Activated CD4-positive, alpha-beta T cell treated with anti-CD3 and anti-CD28 coated beads for 48 hours (primary cell): ENCODE measurements at places on chromosomes 12 and 14.

- DNase-seq: no peak
Observed at GRCh38 chr12:49949866-49950265, 671 bp upstream of the AQP2 start.

- no peak for DNase-seq
Observed at GRCh38 chr12:57152639-57153038, 5.2 kb upstream of the LRP1-AS start.

GRCh38 chr14:32202491-32202997 lies 525 bp downstream of the RNU6-8 start:
- no peak for DNase-seq

- no peak for DNase-seq
Observed at GRCh38 chr12:1680804-1681492, 9.9 kb upstream of the ADIPOR2 start.

- DNase-seq: no peak
Observed at GRCh38 chr12:114993165-114993564, 309.2 kb upstream of the TBX3 start.

- DNase-seq: no peak
Observed at GRCh38 chr12:87227162-87227561, 802.0 kb downstream of the C12orf50 start.

DNA sequence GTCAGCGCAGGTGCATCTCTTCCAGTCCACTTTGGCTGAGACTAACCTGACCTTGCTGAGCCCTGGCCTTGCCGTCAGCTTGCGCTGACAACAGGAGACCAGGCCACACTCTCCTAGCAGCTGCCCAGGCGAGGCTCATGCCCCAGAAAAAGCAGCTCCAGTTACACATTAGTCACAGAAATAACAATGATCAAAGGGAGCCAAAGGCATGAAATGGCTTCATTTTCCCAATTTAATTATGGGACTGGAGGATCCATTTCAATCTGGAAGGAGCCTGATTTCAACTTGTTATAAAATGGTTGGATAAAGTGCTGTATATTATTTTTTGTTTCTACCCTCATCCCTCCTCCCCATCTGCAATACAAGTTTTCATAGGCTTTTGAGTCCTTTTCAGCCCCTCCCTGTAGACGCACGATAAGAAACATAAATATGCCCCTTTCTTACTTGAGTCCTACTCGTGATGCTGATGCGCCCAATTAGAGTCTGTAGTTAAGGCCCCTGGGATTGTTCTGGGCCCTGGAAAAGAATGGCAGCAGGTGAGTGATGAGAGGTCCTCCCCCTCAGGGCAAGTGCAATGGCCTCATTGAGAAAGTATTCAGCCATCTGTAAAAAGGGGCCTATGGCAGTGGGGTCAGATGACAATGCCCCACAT lies 376.0 kb downstream of the C12orf75 start:
- DNase-seq: no peak

DNA sequence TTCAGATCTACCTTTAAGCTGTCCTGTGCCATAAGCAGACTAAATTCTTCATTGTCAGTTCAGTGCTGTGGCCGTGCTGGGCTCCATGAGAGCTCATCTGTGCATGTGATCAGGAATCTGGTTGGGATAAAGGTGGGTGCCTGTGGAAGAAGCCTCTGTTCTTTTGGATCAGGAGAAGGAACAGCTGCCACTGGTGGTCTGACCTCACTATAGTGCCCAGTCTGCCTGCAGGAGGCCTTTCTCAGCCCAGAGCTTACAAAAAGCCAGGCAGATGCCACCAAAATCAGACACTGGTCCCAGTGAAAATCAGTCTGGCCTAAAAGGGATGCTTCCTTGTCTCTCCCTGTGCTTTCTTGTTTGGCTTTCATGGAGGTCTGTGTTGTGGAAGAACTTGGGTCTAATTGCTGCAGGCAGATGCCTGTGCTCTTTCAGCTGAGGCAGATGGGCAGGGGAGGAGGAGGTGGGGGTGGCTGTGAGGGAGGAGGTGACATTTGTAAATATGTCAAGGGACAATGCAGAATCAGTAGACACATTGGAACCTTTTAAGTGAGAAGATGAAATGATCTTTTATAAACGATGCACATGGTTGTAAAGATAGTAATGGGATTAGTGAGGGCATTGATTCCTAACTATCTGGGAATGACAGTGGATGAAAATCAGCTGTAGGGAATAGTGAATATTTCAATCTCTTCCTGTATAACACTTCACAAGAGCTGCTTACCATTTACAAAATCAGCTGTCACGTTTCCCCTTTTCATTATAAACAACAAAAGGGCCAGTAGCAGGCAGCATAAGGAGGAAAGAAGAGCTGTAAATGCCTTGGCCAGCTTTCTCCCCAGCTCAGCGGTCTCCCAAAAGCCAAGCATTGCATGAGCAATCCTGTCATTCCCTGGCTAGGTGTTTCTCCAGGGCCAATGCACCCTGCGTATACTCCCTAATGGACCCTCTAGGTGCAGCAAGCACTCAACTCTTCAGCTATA lies 44.6 kb downstream of the CACNA2D4 start:
- no peak for DNase-seq

DNA sequence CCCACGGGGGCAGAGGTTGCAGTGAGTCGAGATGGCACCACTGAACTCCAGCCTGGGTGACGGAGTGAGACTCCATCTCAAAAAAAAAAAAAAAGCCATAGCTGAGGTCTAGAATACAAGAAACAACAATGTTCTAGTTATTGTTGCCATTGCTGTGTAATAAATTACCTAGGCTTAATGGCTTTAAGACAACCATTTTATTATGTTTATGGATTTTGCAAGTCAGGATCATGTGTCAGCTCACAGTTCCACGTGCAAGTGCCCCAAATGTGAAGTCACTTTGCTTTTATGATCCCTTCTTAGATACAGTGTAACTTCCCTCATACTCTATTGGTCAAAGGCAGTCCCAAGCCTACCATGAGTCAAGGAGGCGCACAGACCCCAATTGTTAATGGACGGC lies 49.5 kb upstream of the RIC8B start:
- no peak for DNase-seq

DNA sequence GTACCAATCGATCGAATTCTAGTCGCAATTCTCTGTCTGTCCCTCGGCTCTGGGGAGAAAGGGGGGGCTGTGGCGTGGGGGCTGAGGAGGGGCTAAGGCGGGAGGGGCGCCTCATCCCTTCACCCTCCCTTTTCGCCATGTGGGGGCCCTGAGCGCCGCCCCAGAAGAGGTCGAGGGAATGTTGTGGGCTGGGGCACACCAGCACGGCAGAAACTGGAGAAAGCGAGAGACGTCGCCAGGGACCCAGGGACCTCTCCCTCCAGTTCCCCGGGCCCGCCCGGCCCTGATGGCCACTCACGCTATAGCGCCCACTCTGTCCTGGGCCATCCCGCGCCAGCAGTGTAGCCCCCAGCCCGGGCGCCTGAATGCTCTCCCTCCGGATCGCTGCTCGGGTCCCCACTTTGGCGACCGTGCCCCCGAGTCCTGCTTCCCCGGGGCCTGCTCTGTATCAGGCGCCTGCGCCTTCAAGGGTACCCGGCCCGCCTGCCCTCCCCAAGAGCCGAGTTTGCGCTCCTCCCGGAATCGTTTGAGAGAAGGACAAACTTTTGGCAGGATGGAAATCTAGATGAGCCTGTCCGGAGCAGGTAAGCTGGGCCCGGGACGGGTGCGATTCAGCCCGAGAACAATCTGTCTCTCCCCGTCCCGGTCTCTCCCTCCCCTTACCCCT lies 62.6 kb downstream of the SMUG1 start:
- no peak for DNase-seq

DNA sequence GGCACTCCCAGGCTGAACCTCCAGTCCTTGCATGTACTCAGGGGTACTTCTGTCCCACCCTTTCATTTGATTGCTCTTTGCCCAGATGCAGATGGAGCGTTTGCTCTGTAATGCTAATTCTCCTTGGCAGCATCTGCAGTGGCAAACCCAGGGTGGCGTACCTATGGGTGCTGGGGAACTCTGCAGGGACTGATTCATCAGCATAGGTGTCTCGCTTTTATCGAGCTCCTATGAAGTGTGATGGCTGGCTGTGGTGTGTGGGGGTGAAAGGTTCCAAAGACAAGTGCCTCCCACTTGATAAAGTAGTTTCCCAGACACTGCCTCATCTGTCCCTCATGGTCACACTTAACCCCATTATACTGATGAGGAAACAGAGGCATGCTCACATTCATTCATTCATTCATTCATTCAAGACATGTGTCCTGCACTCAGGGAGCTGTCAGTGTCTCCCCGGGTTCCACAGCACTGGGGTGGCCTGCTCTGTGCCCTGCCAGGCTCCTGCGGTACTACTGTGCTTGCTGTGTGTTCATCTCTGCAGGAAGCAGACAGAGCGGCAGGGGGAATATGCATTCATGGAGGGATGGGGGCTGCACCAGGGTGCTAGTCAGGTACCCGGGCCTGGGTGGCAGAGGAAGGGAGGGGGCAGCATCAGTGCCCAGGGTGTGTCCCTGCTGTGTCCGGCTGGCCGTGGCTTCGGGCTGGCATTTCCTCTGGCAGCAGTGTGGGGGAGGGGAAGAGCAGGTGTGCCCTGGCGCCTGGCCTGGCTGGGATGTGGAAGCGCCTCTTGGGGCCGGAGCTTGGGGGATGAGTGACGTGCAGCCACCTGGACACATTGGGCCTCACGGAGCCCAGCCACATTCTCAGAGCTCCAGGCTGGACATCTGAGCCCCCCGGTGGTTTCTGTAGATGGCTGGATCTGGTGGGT lies 110.9 kb downstream of the TSPAN9 start:
- DNase-seq: no peak

GRCh38 chr14:33962016-33962415 lies 11.1 kb upstream of the EGLN3 start:
- no peak for DNase-seq

GRCh38 chr12:6370994-6371754 lies 4.2 kb downstream of the SCNN1A start:
- no peak for DNase-seq

DNA sequence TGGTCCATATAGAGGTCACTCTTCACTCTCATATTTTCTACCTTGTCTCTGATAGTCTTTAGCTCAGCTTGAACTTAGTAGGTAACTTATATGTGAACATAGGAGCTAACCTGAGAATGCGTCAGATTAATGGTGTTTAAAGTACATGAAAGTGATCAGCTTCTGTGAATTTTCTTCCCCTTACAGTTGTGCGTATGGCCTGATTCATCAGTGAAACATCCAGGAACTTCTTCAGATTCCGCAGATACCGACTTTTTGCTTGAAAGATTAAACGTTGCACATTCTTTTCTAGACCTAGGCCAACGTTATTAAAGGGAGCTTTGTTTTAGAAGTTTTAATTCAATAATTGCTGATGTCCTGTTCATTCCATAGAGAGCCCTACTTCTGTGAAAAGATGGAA lies 1945.1 kb upstream of the SEL1L start:
- no peak for DNase-seq

- DNase-seq: no peak
Observed at GRCh38 chr14:77524536-77524935, 25.9 kb upstream of the ISM2 start.

DNA sequence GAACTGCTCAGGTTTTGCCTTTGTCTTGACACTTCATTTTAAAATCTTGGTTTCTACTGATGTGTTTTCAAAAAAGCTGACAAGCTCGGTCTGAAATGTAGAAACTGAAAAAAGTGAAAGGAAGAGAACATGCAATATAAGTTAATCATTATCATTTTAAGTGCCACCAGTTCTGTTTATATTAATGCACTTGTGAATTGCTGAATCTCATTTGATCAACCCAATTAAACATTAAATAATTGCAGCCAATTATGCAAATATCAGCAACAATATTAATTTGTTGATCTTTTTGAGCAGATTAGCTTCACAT lies 133.8 kb downstream of the BCAT1 start:
- no peak for DNase-seq

GRCh38 chr12:131021154-131021541 lies 67.4 kb downstream of the ADGRD1 start:
- DNase-seq: no peak

DNA sequence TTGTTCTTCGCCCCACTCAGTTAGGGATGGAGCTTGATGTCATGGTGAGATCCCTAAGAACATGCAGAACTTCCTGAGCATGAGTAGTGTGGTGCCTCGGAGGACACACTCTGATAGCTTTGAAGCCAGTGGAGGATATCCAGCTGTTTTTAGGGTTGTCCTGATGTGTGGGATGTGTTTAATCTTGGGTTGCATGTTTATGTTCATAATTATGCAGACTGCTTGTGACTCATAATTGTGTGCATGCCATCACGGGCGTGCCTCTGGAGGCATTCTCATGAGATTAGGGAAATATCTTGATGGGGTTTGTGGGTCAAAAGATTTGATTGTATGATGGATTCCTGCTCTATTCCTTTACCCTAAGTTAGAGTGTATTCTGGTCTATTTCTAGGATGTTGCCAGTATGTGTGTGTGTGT lies 267.4 kb upstream of the PELI2 start:
- DNase-seq: no peak

GRCh38 chr12:6181583-6182278 lies 18.5 kb upstream of the CD9 start:
- DNase-seq: no peak

GRCh38 chr14:104580961-104581360 lies 1.4 kb downstream of the C14orf180 start:
- no peak for DNase-seq

- DNase-seq: no peak
Observed at GRCh38 chr12:104994336-104994735, 8.2 kb downstream of the NOPCHAP1 start.

- no peak for DNase-seq
Observed at GRCh38 chr14:104894331-104895206, 29.5 kb downstream of the CEP170B start.

DNA sequence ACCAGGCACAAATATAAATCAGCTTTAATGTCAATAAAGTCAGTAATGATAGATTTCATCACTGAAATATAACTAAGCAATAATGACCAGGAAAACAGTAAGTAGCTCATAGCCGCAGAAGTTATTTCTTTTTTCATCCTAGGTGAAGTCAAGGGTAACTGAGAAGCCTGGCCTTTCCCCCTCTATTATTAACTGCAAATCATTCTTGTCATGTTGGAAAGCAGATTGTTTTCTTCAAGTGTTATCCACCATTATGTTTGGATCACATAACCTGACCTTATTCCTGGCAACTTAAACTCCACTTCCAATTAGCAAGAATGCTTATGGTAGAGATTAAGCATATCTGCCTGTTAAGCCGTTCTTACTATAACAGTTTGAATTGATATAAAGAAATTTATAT lies 603.4 kb upstream of the FOXG1 start:
- no peak for DNase-seq

DNA sequence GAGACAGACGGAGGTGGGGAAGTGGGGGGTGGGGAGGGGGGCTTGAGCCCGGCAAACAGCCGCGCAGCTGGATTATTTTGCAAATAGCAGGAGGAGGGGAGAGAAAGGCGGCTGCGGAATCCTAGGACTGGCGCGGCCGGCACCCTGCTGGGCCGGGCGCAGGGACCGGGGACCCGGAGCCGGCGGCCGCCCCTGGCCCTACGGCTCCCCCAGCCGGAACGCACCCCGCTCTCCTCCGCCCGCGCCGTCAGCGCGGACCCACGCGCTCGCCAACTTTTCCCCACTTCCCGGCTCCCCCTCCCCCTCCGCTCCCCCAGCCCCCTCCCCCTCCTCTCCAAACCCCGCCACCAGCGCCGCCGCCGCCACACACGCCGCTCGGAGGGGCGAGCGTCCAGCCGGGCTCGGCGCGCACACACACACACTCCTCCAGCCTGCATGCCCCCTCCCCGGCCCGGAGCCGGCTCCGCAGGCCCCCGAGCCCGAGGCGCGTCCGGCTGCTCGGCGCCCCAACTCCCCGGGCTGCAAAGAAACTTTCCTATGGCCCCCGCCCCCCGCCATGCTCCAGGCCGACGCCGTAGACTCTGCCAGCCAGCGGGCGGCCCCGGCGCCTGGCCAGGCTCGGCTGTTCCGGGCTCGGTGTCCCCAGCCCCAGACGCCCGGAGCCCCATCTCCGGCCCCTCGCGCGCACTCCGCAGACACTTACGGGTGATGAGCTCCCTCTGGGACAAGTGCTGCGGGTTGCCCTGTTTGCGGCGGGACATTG lies 1.4 kb downstream of the BCL11B start:
- DNase-seq: peak; percentile 54

GRCh38 chr14:68884031-68885030 lies 91.5 kb upstream of the ZFP36L1 start:
- DNase-seq: no peak
